ENCODE measurements at places on chromosomes 16 and 17.

DNA sequence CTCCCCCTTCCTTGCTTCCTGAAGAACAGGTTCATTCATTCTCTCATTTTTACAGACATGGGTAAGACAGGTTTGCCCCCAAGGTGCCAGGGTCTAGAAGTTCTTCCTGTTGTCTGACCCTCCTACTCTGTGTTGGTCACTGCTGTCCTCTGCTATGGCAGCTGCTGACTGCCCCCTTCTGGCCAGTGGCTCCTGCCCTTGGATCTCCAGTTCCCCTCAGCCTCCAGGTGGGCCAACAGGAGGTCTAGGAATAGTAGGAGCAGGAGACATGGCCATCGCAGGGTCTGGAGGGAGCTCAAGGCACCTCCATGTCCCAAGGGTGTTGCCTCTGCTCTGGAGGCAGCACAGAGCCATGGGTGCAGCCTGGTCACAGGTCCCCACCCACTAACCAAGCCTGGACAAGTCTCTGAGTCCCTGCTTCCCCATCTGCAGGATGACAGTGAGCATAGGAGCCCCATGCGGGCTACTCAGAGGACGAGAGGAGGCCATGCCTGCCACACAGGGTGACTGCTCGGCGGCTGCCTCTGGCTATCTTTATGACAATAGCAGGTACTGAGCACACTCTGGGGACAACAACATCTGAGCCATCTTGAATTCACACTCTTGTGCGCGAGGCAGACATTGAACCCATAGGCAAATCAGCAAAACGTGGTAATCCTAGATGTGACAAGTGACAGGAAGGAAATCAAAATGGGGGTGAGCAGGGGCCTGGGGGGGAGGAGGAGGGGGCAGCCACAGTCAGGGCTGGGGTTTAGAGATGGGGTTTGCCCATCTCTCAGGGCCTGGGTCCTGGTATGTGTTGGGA, 27.0 kb upstream of the NXPH3 start:
- no peak for DNase-seq

DNA sequence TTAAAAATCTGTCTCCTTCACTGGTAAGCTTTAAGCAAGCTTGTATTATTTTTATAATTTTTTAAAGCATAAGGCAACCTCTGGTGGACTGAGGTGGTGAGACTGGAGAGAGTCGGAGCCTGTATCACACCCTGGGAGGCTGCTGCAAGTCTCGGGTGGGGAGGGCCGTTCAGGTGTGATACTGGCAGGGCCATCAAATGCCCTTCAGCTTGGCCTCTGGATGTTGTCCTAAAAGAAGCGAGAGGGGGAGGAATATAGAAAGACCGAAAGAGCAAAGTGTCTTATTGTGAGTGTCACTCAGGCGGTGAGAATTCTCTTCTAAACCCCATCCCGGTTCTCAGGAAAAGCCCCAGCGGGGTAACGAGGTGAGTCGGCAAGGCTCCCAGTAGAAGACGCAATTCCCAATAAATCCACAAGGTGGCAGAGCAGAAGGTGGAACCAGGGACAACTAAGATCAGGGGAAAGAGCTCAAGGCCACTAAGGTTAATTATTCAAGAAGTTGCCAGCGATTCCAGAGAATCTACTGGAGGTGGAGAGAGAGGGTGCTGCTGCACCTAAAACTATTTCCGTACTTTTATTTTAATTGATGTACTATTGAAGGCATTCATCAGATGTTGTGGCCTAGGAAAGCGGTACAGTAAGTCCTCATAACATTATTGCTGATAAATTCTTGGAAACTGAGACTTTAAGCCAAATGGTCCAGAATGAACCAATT, 14.1 kb downstream of the C17orf67 start:
- DNase-seq: peak; percentile 60

GRCh38 chr16:86242244-86243122, 267.8 kb upstream of the FOXF1 start:
- no peak for DNase-seq

DNA sequence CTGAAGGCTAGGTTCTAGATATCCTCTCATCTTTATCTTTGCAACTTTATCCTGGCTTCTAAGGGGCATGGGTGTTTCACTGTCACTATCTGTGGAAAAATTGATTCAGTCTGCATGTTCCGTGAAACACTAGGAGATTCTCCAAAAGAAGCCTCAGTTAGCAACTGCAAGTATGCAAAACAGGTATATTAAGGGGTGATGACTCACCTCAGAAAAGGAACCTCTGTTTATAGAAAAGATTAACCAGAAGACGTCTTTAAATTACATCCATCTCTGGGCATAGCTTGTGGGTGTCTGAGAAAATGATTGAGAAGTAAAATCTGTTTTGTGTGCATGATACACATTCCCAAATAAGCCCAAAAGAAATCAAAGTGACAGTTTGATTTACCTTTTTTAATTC, 353.8 kb upstream of the HSBP1 start:
- no peak for DNase-seq
